ENCODE measurements at places on chromosomes 6 and 20.

DNA sequence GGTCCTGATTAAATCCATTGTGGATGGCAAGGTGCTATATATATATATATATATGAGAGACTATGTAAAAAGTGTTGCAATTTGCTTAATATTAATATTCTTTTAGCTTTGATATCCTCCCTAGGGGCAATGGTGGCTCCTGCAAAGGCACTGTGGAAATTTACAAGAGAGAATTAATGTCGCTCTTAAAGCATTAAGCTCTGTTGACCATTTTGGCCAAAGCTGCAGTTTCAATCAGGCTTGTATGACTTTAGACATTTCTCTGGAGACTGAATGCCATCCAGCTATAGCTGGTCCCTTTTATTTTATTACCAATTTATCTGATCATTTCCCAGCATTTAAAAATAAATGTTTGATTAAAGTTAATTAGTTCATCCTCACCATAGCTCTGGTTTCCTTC, 155.3 kb downstream of the JARID2 start:
- DNase-seq: no peak

GRCh38 chr6:3831761-3832530, 17.2 kb upstream of the FAM50B start:
- DNase-seq: no peak

DNA sequence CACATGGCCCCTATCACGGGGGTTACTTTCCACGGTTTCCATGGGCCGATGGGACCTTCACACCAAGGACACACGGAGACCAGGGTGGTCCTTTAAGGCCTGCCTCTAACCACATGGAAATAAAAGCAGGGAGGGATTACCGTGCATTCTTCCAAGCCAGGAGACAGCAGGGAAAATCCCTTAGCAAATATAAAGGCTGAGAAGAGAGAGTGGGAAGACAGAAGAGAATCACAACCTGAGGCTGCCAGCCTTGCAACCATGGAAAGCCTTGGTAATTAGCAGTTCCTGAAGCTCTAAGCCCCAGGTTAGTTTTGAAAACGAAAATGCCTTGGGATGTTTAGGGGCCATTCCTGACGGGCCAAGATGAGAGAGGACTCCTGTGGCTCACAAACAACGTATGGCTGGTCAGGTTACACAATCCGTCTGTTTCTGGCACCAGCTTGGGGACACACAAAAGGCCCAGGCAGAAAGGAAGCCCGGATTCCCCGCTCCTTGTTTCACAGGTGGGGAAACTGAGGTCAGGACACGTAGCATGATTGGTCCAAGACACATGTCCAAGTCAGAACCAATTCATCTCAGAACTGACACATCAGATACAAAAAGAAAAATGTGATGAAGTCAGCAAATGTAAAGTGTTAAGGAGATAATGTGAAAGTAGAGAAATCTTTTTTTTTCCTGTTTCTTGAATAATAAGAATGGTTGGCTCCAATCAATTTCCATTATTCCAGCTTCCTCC, 2.8 kb downstream of the PREX1 start:
- no peak for DNase-seq

GRCh38 chr6:25267662-25268061, 11.5 kb upstream of the CARMIL1 start:
- no peak for DNase-seq

DNA sequence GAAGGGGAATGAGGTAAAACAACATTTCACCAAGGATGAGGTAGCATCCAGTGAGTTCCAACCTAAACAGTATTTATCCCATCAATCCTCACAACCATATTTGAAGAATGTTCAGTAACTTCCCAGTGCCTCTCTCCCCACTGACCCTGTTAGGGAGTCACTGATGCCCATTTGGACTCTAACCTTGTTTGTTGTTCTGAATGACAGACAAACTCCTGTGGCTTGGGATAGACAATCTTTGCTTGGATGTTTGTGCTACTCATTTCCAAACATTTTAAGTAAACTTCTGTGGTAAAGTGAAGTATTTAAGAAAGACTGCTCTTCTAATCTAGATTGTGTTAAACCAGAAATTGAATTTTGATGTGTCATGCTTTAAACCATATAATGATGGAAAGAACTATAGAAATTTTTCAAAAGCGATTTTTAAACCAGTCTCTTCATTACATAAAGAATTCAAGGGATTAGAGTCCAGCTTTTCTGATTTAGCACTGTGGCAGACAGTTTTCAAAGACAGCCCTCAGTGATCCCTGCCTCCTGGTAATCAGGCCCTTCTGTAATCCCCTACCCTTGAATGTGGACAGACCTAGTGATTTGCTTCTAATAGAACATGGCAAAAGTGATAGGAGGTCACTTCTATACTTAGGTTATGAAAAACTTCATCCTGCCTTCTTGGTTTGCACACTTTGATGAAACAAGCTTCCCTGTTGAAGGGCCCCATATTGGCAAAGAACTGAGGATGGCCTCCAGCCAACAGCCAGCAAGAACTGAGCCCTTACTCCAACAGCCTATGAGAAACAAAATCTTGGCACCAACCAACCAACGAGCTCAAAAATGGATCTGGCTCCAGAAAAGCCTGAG, 191.6 kb downstream of the DST start:
- DNase-seq: no peak

GRCh38 chr20:47747669-47748031, 37.6 kb downstream of the SULF2 start:
- no peak for DNase-seq

GRCh38 chr6:157144859-157145568, 178.3 kb downstream of the TMEM242 start:
- no peak for DNase-seq

DNA sequence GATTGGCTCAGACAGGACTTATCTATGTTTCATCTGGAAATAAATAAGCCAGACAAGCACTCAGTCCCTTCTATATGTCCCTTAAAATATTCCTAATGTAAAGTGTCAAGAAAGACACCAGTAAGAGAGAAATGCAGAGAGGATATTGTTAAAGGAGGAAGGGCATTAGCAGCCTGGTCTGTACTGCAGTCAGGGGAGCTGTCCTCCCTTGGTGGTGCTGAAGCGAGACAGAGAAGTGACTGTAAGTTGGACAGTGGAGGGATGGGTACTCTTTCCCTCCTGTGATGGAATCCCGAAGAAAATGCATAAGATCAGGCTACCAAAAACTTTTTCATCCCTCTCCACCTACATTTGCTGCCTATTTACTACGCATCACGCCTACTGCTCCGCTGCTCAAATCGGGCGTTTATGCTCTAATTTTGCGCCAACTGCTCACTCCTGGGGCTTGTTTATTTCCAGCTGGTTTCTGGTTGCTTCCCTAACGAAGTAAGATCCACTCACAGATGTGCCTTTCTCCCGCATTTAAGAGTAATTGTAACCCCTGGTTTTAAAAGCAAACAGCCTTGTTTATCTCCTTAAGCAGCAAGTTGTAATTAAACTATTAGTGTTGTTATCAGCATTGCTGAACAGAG, 35.2 kb downstream of the PHACTR1 start:
- DNase-seq: peak; percentile 34

- no peak for DNase-seq
Observed at GRCh38 chr20:3188823-3189413, 15.6 kb downstream of the DDRGK1 start.

DNA sequence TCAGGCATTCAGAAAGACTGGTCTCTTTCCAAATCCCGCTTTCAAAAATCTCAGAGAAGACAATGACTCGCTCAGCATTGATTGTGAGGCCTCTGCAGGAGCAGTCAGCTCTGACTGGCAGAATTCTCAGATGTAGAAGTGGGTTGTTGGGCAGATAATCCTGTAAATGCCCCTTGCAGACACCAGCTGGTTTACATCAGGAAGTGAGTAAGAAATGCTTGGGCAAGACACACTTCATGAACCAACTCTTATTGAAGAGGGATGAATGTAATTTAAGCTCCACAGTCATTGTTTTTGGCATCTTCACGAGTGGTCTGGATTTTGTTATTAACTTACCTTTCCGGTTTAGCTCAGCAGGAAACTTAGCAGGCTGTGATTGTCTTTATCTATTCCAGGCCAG, 166.6 kb downstream of the PLCB4 start:
- peak; percentile 10 for DNase-seq

DNA sequence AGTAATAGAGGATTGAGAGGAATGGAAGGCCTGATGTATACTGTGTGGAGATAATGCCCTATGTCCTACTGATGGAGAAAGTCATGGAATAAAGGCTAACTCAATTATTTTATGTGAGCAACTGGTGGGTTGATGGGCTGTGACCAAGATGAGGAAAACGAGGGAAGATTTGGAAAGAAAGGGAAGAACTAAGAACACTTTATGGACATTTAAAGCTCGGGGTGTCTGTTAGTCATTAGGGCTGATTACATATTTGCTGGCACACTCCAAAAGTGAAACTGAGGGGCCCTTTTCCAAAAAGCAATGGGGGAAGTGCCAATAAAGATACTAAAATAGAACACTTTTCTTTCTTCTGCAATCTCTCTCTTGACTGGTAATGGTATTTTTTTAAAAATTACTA, 439.5 kb downstream of the PLCB1 start:
- no peak for DNase-seq

DNA sequence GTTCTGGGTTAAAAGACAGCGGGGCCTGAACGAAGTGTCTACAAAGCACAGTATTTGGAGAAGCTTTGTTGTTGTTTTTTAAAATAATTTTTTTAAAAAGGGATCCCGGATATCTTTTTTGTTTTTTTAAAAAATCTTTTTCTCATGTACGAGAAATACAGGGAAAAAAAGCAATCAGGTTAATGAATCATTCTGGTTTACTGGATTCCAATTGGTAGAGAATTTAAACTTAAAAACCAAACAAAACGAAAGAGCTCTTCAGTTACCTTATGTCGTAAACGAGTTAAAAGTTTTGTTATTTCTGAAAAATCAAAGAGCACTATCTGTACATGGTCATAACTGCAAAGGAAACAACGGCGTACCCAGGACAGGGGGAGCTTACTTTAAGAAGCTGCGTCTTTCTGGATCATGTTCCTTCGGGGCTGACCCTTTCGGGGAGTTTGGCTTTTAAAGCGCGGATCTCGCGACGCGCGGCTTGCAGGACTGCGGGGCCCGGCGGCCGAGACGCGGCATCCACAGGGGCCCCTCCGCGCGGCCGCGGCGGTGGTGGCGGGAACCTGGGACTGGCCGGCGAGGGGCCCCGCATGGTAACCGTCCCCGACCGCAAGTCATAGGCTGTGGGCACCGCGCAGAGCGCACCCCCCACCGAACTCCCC, 927 bp downstream of the IL20RA start:
- DNase-seq: peak; percentile 1

GRCh38 chr6:106081715-106082114, 4.4 kb upstream of the PRDM1 start:
- no peak for DNase-seq

DNA sequence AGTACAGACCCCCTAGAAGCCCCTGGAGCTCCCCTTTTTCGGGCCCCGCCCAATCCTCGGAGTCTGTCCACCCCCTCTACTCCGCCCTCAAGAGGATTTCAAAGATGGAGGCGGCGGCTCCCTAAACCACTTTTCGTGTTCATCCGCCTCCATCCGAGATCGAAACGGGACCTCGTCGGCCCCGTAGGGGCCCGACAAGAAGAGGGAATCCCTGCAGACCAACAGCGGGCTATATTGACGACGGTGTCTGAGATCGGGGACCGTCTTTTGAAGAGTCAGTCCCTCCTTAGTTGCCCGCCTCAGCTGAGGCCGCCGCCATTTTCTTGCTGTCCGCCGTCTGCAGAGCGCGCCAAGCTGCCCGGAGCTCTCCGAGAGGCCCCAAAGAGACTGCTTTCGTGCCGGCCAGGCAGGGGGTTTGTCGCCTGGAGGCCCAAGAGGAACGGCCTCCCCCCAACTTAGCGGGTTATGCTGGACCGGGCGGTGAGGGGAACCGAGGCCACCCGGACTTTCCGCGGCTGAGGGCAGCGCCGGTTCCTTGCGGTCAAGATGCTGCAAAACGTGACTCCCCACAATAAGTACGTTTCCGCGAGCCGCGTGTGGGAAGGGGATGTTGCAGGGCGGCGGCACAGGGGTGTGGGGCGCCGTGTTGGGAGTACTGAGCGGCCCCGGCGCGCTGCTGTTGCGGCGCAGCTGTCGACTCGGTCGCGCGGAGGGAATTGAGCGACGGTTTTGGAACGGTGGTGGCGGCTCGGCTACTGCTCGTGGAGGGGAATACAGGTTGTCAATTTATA, 4.2 kb downstream of the BRD2 start:
- DNase-seq: no peak

DNA sequence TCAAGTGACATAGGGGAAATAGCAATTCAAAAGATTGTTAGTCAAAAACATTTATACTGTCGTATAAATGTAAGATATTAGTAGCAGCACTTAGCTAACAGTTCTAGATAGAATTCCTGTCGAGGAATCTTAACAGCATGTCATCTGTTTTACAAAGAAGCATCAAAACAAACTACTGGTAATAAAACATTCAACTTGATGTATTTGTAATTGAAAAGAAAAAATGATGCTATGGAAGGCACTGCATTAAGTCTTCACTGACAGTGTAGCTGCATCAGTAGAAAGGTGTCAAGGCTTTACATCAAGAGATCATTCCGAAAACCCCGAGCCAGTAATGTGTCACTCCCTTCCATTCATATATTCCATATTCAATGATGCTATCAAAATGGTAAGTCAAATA, 223.5 kb downstream of the TBC1D32 start:
- no peak for DNase-seq

GRCh38 chr6:14546036-14546435, 428.5 kb downstream of the CD83 start:
- DNase-seq: no peak

DNA sequence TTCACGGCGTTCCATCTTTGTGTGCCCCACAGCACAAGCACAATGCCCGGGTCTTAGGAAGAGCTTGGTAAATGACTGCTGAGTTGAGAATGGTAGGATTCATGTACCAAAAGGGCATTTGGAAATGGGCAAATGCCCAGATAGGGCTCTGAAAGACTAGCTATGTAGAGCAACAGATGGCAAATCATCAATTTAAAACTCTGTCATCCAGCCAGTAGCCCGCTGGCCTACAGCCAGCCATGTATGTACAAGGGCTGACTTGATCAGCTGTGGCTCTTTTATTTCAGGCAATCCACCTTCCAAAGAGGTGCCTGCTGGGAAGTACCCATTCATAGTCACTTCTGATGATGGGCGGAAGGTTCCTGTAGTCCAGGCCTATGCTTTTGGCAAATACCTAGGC, 35.1 kb downstream of the NT5E start:
- DNase-seq: no peak

GRCh38 chr6:33693186-33694105, 18.1 kb downstream of the UQCC2 start:
- DNase-seq: no peak

GRCh38 chr20:21020659-21021471, 85.3 kb downstream of the LINC00237 start:
- no peak for DNase-seq

- no peak for DNase-seq
Observed at GRCh38 chr20:362271-363254, 15.7 kb downstream of the NRSN2 start.

GRCh38 chr20:51184289-51184688, 161.4 kb upstream of the KCNG1 start:
- no peak for DNase-seq

All from amniotic stem cell (primary cell).